Common myeloid progenitor, CD34-positive (primary cell): ENCODE measurements at places on chromosomes 1 and 21.

DNA sequence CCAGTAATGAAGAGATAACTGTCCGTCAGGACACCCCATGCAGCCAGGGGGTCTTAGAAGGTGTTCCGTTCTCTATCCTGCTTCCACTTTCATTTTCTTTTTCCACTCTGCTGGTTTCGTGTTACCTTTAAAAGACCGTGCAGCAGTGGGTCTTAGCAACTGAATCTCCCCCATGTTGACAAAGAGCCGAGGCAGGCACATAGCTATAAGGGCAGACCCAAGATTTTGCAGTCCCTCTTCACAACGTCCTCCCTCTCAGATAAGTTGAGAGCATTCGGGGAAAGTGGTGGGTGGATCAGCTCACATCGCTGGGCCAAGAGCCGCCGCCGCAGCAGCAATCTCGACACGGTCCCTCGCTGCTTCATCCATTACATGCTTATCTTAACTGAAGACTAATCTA, 355.5 kb downstream of the LMO4 start:
- peak; percentile 24 for DNase-seq

DNA sequence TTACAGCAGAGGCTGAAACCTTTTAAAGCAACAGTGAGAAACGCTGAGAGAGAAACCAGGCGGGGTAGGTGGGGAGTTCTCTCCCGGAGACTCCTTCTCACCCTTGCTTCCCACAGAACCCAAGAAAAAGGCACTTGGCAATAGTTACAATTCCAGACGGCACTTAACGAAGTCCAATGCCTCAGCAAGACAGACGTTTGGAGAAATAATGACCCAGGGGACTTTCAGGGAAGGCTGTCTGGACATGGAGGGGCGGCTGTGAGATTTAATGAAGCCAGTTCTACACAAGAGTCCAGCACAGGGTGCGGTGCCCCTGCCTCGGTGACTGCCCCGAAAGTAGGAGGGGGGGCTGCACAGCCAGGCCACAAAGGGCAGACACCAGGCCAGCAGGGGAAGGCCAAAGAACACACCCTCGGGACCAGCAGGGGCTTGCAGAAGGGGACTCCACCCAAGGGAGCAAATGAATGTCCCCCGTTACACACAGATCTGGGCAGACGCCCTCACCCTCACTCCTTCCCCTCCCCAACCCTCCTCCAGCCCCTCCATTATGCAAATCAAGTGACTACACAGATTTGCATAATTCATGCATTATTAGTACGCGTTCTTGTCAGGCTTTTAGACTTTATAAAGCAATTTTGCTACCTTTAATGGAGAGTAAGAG, 26.3 kb downstream of the KCNN3 start:
- DNase-seq: no peak

- DNase-seq: no peak
Measured at GRCh38 chr1:86387916-86388627, 8.1 kb downstream of the ODF2L start.

GRCh38 chr1:227356620-227357146, 38.4 kb upstream of the CDC42BPA start:
- DNase-seq: no peak

- DNase-seq: no peak
Measured at GRCh38 chr1:58891347-58891746, 107.5 kb upstream of the JUN start.

DNA sequence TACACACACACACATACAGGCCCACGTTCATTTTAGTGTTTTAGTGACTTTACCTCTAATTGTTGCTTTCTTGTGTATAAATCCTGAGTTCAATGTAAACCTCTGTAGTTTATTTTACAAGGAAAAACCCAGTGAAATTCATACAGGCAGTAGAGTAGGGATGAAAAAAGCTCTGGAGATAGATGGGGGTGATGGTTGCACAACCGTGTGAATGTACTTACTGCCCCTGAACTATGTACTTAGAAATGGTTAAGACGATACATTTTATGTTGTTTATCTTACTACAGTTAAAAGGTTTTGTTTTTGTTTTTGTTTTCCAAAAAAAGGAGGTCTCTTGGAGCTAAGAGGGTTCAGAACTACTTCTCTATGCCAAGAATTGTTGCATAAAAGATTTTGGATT, 29.7 kb upstream of the PRDM15 start:
- no peak for DNase-seq
